ENCODE measurements at places on chromosomes 12 and 14.

DNA sequence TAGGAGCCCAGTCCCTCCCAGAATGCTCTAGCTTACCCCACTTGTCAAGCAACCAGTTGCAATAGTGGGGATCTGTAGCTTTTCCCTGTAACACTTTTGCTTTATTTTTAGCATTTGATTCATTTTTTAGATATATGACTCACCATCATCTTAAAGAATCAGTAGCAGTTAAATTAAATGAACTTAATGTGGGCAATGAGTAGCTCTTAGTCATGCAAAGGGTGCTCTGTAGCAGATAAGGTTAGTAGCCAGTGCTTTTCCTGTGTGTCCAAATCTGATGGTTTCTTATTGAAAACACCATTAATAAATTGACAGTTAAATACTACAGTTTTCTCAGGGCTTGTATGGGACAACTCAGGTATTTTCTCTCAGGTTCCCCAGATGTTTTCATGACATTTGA is 311.8 kb downstream of the RERGL start:
- no peak for DNase-seq

GRCh38 chr14:39241637-39242036 is 7.9 kb downstream of the MIA2 start:
- no peak for DNase-seq

DNA sequence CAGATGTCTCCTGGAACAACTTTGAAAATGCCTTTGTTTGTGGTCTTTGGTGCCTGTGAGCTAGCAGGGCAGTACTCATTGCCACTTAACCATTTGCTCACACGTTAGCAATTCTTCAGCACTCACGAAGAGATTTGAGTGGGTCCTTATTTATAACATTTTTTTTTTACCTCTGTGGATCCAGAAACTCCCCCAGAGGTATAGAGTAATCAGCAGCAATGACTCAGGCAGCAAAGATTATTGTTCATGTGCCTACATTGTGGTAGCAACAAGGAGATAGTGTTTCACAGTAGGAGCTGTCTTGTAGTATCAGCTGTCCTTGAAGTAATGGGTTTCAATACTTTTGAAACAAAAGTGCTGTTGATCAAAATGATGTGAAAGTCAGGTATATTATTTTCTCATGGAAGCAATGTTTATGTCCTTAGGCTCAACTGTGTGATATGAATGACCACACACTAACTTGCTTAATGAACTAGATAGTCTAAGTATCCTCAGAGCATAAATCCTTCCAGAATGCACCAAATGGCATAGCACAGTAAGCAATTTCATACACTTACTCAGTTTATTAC is 304.1 kb downstream of the EGLN3 start:
- DNase-seq, result no peak

- DNase-seq, result no peak
Observed at GRCh38 chr14:99359906-99360305, 87.9 kb upstream of the BCL11B start.

DNA sequence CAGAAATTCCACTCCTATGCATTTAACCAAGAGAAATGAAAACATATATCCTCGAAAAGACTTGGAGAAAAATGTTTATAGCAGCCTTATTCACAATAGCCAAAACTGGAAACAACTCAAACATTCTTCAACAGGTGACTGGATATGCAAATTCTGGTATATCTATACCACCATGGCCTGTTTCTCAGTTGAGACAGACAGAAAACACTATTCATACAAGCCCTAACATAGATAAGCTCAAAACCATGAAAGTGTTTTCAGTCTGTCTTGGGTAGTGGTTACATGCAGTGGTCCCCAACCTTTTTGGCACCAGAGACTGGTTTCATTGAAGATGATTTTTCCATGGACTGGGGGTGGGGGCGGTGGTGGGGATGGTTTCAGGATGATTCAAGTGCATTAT is 83.8 kb downstream of the SRGAP1 start:
- no peak for DNase-seq

DNA sequence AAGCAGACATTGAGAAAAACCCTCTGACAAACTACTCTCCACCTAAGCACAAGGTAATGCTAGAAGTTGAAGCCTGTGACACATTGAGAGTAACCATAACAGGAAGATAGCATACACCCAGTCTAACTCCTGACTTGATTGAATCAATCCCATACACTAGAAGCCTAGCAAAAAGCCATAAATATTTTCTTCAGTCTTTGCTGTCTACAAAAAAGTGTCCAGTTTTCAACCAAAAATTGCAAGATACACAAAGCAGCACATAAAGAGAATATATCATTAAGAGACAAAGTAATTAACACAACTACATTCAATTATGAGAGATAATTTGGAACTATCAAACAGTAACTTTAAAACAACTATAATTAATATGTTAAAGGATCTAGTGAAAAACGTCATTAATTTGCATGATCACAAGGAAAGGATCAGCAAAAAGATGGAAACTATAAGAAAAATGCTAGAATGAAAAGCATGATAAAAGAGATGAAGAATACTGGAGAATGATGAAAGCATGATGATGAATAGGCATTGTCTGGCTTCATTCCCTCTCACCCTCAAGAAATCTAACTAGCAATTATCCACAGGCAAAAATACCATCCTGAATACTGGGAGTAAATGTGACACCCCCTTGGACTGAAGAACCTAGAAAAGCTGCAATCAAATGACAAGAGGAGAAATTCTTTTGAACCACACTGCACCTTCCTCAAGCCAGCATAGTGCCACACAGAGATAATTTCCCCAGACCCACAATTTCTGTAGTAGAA is 119.6 kb downstream of the LLPH start:
- no peak for DNase-seq

GRCh38 chr12:69430942-69431590 is 39.1 kb upstream of the FRS2 start:
- no peak for DNase-seq

GRCh38 chr12:64625243-64626077 is 15.2 kb downstream of the RASSF3 start:
- DNase-seq, result peak; percentile 22

GRCh38 chr12:132516095-132517012 is 26.4 kb downstream of the FBRSL1 start:
- no peak for DNase-seq

DNA sequence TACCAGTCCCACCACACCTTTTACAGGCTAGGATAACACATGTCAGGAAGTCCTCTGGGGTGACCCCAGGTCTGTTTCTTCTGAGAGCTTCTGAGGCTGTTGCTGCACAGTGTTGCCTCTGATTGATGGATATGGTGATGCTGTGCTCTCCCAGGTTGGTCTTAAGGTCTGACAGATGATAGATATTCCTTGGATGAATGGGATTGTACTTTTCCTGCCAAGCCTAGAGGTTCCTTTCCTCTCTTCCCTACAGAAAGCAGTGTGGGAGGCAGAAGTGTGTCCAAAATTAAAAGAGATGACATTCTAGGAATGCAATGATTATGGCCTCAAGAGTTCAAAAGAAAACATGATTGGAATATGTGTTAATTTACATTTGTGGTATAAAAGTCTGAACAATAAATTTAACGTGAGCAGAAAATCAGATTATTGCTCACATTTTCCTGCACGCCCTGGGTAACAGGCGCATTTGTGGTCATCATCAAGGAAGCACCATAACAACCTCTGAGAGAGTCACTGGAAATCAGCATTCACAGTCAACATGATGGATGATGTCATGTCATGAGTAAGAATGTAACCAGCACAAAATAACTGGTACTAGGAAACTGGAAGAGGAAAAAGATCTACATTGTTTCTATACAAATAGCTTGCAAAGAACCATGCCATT is 73.7 kb downstream of the BBS10 start:
- DNase-seq, result no peak

DNA sequence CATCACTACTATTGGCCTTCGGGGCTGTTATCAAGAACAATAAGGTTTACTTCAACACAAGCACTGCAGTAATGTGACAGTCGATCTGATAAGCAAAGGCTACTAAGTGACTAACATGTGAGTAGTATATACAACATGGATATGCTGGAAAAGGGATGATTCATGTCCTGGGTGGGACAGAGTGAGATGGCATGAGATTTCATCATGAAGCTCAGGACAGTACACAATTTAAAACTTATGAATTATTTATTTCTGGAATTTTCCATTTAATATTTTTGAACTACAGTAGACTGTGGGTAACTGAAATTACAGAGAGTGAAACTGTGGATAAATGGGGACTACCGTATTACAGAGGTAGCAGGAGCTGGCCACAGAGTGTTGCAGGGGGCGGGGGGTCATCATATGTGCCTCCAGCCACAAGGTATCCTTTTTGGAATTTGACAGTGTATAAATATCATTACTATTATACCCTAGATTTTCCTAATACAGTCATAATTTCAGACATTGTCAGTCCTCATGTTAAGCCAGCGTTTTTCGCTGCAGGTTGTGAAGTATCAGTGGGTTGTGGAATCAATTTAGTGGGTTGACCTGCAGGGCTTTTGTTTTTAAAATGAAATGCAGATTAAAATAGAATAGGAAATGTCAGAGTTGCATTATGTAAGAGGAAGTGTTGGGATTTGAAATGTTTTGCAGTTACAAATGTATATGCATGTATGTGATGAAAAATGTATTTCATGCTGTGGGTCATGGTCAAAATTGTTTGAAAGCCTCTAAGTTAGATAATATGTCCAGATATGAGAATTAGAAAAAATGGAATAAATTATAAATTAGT is 148.0 kb upstream of the NUDT4 start:
- DNase-seq, result no peak

DNA sequence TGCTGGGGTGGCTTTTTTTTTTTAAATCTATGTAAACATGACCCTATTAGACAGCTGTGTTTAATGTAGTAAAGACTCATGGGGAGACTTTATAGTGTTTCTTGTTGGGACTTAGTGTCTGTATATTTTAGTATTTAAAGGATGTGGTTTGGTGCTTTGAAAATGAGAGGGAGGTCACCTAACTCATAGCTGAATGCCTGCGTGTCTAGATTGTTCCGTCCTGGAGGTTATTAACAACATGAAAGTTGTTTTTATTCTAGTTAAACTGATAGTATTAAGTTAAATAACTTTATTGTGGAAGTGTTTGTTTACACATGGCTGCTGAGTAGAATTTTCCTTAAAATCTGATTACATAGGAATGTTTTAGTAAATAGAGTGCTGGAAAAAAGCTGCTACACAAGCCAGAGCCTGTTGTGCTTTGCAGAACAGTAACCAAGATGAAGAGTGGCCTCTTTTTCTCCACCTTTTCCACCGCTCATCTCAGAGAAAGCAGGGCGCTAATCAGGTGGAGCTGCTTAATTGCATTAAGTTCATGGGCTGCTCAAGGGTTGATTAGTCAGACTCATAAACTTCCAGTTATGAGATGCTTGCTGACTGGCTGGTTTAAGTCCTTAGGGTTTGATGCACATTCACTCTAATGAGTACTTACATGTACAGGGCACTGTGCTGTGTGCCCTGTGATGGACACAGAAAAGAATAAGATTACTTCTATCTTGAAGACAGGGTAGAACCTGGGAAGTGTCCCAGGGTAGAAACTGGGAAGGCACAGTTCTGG is 62.7 kb downstream of the FBXO34 start:
- DNase-seq, result peak; percentile 16

- DNase-seq, result no peak
Observed at GRCh38 chr12:106101803-106102202, 37.0 kb downstream of the NUAK1 start.

All from activated CD4-positive, alpha-beta T cell treated with anti-CD3 and anti-CD28 coated beads for 4 hours (primary cell).